Stimulated activated CD4-positive, alpha-beta T cell treated with anti-CD3 and anti-CD28 coated beads, Interleukin-4, amount 100 ng/mL, for 4 hours (primary cell): ENCODE measurements at places on chromosomes 6 and 20.

GRCh38 chr6:33857932-33858475 lies 54.2 kb upstream of the MLN start:
- DNase-seq, result no peak

DNA sequence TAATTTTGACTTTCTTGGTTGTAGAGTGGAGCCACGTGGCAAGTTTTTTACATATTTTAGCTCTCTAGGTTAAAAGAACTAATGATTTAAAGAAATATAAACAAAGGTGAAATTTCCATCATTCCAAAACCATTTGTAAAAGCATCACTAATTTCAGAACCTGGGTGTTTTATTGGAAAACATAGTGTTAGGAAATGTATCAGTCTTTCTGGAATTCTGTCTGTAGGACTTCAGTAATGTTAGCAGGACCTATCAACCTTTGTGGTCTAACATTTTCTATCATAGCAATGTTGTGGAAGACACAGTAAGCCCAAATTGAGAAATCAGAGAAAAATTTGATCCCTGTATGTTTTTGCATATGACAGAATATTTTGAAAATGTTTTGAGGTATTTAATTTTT lies 28.3 kb downstream of the L3MBTL3 start:
- no peak for DNase-seq

- no peak for DNase-seq
Measured at GRCh38 chr6:141260627-141261015, 872.1 kb upstream of the GJE1 start.

DNA sequence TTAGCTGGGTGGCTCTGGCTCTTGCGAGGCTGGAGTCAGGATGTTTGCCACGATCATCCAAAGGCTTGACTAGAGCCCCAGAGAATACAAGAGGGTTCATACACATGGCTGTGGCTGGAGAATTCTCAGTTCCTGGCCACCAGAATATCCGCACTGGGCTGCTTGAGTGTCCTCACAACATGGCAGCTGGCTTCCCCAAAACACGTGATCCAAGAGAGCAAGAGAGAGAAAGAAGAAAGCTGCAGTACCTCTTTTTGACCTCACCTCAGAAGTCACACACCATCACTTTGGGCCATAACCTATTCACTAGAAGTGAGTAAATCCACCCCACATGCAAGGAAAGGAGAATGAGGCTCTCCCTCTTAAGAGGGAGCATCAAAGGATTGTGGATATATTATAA lies 21.5 kb upstream of the BPIFB1 start:
- no peak for DNase-seq

GRCh38 chr6:79821859-79822258 lies 125.5 kb downstream of the ELOVL4 start:
- no peak for DNase-seq

DNA sequence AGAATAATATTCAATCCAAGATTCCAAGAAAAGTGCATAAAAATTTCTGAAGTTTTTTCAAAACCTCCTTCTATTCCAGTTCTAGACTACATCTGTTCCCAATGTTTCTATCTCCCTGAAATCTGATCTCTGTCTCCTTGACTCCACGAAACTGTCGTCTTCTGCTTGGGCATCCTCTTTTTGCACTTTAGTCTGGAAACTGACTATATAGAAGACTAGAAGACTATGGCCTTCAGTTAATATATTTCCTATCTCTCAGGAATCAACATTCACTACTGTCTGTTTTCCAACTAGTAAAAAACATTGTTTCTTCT lies 745.4 kb upstream of the ADGRB3 start:
- no peak for DNase-seq

DNA sequence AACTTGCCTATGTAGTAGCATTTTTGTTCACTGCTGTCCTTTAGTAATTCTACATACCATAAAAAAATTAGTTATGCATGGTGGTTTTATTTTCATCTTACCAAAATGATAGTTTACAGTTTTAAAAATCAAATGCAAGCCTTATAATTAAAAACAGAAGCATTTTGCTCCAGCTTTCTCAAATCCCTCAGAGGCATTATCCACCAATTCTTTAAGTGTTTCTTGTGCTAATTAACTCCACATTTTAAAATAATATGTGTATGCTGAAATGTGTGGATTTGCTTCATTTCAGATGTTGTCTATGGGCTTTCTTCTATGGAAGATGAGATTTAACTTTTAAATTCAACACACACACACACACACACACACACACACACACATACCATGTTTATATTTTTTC lies 49.3 kb downstream of the PCSK2 start:
- DNase-seq, result no peak

DNA sequence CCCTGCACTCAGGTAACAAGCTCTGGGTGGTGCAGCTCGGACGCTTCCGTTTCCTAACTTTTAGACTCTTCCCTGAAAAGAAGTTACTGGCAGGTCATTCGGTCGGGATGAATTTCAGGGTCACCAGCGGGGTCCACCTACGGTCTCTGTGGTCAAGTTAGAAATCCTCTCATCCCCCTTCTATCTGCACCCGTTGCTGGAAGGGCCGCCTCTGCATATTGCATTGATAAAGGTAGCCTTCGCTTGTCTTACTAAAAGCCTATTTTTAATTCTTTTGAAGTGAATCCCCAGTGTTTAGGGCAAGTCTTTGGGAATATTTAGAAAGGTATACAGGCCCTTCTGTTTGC lies 47.3 kb downstream of the LRRN4 start:
- DNase-seq, result no peak

DNA sequence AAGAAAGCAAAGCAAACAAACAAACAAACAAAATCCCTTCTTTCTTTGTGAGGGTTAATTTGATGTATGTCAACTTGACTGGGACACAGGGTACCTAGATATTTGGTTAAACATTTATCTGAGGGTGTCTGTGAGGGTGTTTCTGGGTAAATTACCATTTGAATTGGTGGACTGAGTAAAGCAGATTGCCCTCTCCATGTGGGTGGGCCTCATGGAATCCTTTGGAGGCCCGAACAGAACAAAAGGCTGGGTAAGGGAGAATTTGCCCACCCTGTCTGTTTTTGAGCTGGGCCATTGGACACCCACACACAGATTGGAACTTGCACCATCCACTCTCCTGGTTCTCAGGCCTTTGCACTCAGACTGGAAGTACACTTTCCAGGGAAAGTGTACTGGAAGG lies 628.8 kb upstream of the CITED2 start:
- no peak for DNase-seq

DNA sequence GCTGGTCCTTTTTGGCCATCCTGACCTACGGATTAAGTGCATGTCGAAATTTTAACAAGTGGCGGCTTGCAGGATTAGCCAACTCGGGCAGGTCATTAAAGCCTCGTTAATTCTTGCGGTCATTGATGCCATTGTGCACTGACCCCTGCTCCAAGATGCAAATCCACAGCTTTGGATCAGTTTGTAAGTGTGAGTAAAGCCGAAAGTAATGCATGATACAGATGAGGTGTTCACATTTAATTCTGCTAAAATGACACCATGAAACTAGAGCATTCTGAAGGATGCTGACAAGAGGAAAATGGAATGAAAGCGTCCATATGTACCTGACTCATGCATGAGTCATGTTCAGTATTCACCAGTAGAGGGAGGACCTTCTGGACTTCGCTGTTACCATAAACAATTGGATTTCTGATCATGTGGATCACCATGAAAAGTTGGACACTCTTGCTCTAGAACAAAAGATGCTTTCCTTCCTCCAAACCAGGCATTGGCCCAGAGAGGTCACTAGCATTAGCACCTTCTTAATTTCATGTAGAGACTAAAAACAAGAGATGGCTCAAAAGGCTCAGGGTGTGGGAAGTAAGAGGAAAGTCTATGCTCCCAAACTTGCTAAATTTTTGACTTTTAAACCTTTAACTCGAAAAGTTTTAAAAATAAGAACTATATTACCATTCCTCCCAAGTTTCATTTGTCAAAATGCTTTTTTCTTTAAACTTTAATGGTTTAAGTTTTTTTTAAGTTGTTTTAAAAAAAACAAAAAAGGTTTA lies 48.0 kb downstream of the MUC22 start:
- no peak for DNase-seq

- DNase-seq, result no peak
Measured at GRCh38 chr6:132011582-132011981, 60.4 kb upstream of the CCN2 start.

- DNase-seq, result no peak
Measured at GRCh38 chr6:108277831-108278230, 17.0 kb upstream of the SNX3 start.

GRCh38 chr20:48146877-48147276 lies 361.6 kb upstream of the SULF2 start:
- DNase-seq, result no peak

DNA sequence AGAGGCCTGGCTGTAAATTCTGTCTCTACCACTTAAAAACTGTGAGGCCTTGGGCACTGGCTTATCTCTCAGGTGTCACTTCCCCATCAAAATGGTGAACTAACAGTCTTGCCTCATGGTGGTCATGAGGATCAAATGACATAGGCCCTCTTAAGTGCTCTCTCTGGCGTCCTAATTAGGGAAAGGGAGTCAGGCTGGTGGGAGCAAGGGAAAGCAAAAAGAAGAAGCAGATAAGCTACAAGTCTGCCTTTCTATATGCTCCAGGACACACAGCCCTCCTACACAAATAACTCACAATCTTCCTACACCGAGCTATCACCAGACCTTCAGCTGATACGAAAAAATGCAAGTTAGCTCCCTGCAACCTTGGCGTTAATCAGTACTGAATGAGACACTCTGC lies 19.5 kb upstream of the SLC22A16 start:
- no peak for DNase-seq

- DNase-seq, result no peak
Measured at GRCh38 chr6:45801471-45802289, 214.0 kb downstream of the CLIC5 start.

DNA sequence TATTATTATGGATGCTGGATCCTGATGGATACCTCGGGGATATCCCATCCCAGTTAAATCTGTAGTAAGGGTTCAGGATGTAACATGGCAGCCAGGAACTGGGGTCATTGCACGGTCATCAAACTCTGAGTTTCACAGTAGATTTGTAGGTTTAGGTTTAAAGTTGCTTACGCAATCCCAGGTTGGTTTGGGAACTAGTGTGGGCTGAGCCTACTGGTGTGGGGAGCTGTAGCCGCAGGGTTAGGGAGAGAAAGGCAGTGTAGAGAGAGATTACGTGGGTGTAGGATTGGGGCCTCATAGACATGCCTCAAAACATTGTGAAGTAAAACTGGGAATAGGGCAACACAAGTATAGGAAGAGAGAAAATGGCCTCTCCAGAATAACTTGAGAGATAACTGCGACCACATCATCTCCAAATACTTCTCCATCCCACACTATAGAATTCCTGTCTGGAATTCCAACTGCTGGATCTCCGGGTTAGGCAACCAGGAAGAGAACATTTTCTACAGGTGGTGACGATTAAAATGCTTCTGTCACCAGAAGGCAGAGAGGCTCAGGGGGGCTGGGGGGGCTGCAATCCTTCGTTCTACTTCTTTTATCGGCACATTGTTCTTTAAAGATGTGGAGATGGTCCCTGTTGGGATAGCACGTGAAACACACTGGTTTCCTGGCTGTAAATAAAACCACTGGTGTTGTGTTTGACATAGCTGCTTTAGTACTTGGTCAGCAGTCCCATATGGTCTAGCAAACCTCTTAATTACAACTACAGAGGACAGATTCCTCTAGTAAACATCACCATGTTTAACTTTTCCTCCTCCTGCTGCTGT lies 44.9 kb upstream of the TMEM170B start:
- DNase-seq, result no peak

DNA sequence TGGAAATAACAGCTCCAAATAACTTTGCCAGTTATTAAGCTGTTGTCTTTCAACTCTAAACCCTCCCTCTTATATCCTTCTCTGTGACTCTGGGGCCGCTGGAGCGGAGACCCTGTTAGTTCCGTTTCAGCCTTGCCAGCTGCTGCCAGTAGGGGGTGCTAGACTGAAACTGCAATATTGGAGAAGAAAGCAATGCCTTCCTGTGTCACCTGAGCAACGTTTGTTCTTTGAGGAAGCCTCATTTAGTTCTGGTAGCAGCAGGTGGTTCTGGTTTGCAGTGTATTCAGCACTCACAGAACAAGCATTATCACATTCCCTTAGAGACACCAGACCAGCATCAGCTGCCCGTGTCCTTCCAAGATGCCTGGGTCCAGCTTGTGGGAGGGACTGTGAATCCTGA lies 22.9 kb upstream of the JAG1 start:
- no peak for DNase-seq

GRCh38 chr20:53949319-53949839 lies 121.0 kb downstream of the BCAS1 start:
- DNase-seq, result peak; percentile 50

DNA sequence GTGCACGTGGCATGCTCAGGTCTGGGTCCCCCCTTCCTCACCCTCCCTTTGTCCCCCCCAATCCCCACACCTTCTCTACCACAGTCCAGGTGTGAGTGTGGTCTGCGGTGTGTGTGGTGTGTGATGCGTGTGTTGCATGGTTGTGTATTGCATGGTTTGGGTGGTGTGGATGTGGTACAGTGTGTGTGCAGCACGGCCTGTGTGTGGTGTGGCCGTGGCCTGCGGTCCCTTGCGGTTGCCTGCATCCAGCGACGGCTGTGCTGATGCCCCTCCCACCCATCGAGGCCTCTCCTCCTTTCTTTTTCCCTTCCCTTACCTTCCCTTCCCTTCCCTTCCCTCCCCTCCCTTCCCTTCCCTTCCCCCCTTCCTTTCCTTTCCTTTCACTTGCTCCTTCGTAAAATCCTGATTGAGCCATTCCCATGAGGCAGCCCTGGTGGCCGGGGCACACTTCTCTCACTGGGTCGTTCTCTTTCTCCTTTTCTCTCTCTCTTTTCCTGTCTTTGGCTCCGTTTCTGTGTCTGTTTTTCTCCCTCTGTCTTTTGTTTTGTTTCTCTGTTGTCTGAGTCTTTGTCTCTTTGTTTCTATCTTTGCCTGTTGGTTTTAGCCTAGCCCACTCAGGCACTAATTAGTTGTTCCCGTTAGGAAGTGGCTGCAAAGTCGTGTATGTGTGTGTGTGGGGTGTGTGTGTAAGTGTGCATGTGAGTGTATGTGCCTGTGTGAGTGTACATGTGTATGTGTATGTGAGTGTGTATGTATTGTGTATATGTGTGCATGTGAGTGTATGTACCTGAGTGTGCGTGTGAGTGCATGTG lies 65.7 kb downstream of the SRC start:
- no peak for DNase-seq

GRCh38 chr6:127111526-127111925 lies 6.9 kb upstream of the RSPO3 start:
- DNase-seq, result no peak

DNA sequence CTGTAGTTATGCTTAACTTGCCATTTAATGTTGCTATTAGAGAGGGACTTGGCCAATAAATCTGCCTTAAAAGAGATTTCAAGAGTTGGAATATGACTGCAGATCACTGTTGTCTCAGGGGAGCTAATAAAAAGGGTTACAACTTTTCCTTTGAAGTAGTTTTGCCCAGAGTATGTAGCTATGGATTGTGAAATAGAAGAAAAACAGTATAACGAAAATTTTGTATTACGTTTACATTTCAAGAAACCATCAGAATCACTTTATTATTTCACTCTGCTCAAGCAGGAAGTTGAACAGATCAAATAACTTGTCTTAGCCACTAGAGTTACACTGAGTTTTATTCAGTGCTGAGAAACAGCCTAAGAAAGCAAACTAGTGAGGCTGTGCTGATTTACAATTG lies 3.0 kb upstream of the ZSCAN26 start:
- DNase-seq, result no peak
